Stimulated activated CD8-positive, alpha-beta memory T cell treated with anti-CD3 and anti-CD28 coated beads, Interleukin-7, amount 100 ng/mL, for 1 hour (primary cell): ENCODE measurements at places on chromosomes 2 and 18.

GRCh38 chr2:135664623-135665068 lies 77.0 kb upstream of the UBXN4 start:
- DNase-seq = no peak

DNA sequence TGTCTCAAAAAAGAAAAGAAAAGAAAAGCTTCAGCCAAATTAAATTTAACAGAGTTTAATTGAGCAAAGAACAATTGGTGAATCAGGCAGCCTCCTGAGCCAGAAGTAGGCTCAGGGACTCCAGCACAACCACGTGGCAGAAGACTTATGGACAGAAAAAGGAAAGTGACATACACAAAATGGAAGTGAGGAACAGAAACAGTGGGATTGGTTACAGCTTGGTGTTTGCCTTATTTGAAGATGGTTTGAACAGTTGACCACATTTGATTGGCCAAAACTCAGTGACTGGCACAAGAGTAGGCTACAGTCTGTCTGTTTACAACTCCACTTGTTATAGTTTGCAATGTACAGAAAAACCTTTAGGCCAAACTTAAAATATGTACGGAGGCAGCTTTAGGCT lies 83.1 kb downstream of the SOCS6 start:
- DNase-seq = no peak

- no peak for DNase-seq
Observed at GRCh38 chr2:195404651-195405050, 252.4 kb upstream of the SLC39A10 start.

GRCh38 chr2:161100211-161100895 lies 59.9 kb upstream of the TANK start:
- no peak for DNase-seq

- DNase-seq = no peak
Observed at GRCh38 chr2:103945083-103945482, 908.8 kb upstream of the POU3F3 start.

DNA sequence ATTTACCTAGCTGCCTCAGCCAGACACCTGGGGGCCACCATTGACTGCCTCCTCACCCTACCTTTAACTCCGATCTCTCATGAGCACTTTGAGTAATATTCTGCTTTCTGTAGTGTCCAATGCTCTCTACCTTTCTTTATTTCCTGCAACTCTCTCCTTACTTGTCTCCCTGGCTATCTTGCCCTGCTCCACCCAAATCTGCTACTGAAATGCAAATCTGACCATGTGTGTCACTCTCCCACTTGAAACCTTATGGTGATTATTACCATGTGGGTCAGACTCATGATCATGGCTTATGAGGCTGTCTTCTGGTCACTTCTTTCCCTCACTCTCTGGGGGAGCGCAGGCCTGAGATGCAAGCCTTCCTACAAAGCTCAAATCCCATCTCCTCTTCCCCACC lies 83.3 kb downstream of the INSIG2 start:
- DNase-seq = no peak

GRCh38 chr18:9869715-9870430 lies 15.9 kb upstream of the TXNDC2 start:
- DNase-seq = no peak

DNA sequence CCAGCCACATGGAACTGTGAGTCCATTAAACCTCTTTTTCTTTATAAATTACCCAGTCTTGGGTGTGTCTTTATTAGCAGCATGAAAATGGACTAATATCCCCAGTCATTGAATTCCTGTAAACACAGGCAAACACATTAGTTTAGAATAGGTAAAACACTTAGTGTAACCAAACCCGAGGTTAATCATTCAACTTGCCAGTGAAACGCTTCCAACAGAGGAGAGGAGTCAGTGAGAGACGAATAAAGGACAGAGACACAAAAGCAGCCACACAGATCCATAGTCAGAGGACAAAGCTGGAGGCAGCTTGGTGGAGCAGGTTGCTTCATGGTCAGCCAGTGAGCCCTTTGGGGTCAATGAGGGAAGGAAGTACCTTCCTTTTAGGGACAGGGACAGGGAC lies 348.1 kb downstream of the TGIF1 start:
- no peak for DNase-seq

GRCh38 chr2:10372203-10372861 lies 69.6 kb downstream of the HPCAL1 start:
- DNase-seq = no peak

GRCh38 chr2:1307670-1308069 lies 105.6 kb upstream of the TPO start:
- no peak for DNase-seq

- no peak for DNase-seq
Observed at GRCh38 chr2:192137451-192137850, 57.3 kb downstream of the TMEFF2 start.

- no peak for DNase-seq
Observed at GRCh38 chr2:151030663-151031230, 230.9 kb downstream of the RBM43 start.

DNA sequence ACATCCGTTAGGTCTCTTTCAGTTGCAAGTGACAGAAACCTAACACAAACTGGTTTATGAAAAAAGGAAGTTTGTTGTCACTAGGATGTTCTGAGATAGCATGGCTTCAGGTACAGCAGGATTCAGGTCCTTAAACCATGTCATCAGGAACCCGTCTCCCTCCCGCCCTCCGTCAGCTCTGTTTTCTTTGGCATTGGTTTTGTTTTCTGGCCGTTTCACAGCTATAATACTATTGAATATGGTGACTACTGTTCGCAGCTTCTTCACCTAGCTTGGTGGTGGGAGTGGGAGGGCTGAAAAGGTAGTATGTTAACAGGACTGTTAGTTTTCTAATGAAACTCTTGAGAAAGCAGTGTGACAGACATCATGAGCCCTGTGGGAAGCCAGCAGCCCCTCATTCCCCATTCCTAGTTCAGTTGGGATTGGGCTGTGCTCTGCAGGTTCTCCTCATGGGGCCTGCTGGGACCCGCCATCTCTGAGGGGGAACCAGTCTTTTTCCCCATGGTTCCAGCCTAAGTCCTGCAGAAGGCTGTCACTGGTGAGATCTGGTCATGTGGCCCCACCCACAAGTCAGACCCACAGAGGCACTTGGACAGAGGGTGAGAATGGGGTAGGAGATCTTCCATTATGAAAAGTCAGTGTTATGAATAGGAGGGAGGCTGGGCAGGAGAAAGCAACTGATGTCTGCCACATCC lies 12.1 kb downstream of the PTMA start:
- no peak for DNase-seq

DNA sequence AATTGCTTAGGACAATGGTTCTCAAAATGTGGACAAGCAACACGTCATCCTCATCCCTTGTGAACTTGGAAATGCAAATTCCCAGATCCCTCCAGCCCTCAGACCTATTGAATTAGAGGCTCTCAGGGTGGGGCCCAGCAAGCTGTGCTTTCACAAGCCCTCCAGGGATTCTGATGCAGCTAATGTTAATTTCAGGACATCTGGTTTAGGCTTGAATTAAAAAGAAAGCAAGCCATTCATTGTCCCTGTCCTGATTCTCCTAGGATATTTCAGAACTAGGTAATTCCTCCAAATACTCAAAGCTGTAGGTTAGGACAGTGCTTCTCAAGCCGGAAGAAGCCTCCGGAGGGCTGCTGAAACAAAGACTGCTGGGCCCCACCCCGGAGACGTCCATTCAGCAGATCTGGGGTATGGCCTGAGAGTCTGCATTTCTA lies 26.0 kb upstream of the GLI2 start:
- DNase-seq = no peak

- DNase-seq = no peak
Observed at GRCh38 chr2:40118622-40119021, 333.3 kb downstream of the SLC8A1 start.

GRCh38 chr2:203688798-203689197 lies 17.6 kb upstream of the CD28 start:
- no peak for DNase-seq

DNA sequence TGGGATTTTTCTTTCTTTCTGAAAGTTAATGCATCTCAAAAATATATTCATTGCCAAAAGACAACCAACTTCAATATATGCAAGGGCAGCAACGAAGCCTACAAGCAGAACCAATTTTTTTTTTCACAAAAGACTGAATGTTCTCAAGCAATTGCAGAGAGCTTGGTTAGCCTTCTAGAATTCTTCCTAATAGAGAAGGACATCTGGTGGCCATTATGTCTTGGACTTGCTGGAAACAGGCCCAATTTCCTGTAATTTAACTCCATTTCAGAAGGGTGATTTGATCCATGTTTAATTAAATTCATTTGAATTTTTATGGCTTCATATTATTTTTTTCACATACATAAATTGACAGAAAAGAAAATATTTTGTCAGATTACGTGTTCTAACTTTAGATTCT lies 208.0 kb downstream of the TPGS2 start:
- no peak for DNase-seq

DNA sequence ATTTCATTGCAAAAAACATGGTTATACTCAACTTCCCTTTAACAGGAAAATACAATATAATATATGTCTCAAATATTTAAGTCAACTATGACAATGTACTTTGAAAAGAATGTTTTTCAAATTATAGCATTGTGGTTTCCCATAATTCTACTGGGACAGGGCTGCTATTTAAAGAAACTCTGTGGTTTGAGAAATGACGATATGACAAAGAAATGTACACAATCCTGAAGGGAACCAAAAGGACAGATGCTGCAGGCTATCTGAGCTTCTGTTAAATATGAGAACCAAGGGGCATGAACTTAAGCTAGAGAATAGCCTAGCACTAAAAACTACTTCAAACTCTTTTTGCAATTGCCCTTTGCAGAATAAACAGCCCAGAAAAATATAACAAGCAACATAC lies 415.9 kb downstream of the GRB14 start:
- no peak for DNase-seq

DNA sequence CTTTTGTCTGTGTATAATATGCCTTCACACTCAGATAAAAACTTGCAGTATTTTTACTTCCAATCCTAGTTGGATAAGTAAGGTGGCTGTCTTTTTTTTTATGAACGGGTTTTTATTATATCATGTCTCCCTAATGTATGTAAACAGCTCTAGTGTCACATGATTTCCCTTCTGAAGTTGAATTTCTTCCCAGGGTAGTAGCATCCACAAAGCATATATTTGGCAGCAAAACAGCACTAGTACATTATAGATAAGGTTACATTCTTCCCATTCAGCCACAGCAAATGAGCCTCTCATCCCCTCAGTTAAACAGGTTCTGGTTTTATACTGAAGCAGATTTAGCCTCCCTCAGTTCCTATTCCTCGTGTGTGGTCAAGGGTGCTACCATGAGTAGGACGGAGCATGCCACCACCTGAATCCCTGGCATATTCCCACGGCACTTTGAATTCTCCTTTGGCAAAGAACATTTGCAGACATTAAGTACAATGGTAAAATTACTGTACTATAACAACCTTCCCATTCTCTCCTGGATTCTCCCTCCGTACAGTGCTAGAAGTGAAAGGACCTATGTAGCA lies 15.4 kb upstream of the DTNA start:
- no peak for DNase-seq
